ENCODE measurements at places on chromosomes 16 and 17.
A peak's percentile ranks its signal among the peaks of the same experiment; 100 is the strongest.

DNA sequence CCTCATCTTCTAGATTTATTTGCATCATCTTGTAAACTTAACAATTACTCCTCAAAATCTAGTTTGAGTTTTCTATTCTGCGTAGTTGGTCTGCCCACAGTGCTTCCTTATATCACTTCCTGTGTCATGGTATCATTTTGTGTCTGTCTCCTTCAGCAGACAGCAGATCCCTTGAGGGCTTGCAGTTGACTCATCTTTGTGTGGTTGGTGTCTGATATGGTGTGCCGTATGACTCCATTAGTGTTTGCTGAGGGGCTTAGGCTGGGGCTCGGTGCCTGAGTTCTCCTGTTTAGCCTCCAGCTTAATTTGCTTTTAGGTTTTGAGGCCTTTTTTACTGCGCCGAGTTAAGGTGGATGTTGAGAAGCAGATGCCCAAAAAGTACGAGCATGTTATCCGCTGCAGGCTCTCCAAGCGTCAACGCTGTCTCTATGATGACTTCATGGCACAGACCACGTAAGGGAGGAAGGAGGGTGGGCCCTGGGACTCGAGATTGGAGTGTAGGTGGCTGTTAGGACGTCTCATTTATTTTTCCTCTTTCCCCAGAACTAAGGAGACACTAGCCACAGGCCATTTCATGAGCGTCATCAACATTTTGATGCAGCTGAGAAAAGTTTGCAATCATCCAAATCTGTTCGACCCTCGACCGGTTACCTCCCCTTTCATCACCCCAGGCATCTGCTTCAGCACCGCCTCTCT lies 16.9 kb downstream of the SRCAP start:
- peak; percentile 48 for DNase-seq

DNA sequence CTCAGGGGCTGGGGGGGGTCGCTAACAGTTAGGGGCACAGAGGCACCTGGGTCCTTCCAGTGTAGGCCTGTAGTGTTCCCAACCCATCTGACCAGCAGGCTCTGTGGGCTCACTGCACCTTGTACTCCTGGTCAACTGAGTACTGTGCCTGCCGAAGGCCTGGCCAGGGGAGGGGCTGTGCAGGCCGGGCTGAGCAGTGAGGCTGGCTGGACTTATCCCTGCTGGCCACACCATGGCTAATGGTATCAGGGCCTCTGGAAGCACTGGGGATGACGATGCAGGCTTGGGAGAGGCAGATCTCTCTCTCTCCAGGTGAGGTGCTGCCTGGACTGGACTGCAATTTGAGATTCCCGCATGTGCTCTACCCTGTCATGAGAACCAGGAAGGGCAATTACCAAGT lies 58.9 kb upstream of the SDK2 start:
- DNase-seq: no peak

DNA sequence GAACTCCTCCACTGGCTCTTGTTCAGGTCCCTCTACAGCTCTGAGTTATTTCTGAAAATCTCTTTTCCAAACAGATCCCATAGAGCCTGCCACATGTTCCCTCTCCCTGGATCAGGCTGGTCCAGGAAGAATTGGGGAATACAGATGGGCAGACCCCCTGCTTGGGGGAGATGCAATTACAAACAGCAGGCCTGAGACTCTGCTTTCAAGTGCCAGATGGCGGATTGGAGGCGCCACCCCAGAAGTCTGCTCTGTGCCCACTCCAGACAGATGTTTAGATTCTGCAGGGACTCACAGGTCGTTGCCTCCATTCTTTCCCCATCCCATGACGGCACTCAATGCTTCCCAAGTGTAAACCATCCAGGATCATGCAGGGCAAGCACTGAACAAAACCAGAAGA lies 316.6 kb downstream of the SLC39A11 start:
- no peak for DNase-seq

- DNase-seq: no peak
Observed at GRCh38 chr17:17021194-17021863, 20.9 kb upstream of the MPRIP start.

- DNase-seq: peak; percentile 64
Observed at GRCh38 chr16:66474750-66475199, 47.7 kb downstream of the BEAN1 start.

- no peak for DNase-seq
Observed at GRCh38 chr16:759110-759910, 1.2 kb upstream of the MSLN start.

DNA sequence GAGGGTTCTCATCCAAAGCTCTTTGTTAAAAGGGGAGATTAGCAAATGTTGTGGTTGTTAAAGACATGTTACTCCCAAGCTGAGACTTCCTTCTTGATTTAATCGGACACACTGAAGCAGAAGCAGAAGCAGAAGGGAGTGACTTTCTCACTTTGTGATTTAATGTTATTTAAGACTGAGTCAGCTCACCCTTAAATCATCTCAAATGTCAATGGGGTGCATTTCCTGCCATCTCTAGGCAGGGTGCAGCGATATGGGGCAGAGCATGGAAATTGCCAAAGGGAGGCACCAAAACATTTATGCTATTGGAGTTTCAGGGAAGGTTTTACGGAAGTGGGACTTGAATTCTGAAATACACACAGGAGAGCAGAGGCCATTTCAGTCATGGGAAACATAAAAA lies 283.6 kb downstream of the ABCC12 start:
- no peak for DNase-seq

GRCh38 chr16:588639-588888 lies 1.3 kb upstream of the RAB40C start:
- DNase-seq: no peak

DNA sequence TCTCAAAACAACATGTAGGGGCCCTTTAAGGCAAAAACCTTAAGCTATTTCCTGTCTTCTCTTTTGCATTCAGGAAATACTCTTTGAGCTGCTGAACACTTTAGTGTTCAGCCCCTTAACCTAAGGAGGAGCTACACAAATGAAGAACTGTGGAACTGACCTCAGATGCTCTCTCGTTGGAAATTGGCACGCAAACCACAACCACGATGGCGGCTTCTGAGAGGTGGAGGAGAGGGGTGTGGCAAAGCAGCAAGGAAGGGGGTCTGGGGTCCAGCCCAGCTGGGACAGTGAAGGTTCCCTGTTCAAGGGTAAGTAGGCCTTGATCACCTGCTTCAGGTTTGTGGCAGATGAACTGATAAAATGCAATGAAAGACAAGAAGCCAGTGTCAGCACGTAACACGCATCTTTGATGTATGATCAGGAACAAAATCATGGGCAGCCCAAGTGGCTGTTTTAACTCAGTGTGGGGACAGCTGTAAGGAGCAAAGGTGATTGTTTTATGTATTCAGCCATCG lies 291.6 kb upstream of the TNRC6C start:
- DNase-seq: peak; percentile 85

GRCh38 chr16:20906341-20907255 lies 6.0 kb downstream of the LYRM1 start:
- DNase-seq: no peak

DNA sequence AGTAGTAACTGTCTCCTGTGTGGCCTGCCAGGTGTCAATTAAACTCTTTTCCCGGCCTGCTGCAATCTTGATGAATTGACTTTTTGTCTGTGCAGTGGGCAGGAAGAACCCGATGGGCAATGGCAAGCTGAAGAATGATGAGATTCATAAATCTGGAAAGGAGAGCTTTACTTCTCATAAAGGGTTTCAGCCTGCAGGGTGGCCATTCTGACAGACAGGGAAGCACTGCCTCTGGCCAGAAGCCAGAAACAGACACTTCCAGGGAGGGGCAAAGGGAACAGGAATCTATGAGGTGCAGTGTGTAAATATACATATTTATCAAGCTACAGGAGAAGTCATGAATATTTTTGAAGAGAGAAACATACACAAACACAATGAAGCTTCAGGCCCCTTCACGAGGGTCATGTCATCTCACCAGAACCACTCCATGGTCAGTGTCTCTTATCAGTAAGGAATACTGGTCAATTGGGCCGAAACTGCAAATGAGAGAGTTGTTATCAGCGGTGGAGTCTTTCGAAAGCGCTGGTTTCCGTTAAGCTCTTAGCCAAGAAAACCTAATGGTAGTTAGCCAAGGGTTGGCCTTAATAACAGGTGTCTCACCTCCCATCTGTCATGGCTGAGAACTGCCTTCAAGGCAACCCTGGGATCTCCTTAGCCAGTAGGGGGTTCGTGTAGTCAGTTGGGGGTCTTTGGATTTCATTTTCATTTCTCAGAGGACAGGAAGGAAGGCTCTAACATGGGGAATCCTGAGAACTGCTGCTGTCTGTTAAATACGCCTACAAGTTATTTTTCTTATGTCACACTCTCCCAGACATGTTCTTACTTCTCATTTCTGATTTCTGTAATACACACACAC lies 1.2 kb upstream of the NARF start:
- no peak for DNase-seq

- no peak for DNase-seq
Observed at GRCh38 chr17:71142333-71142732, 973.0 kb downstream of the KCNJ2 start.

- no peak for DNase-seq
Observed at GRCh38 chr16:30482366-30482765, 9.8 kb downstream of the ITGAL start.

GRCh38 chr17:42979511-42980273 lies at the start of gene PTGES3L:
Gene PTGES3L (minus strand): TSS chr17:42980080. CDS start chr17:42980053, 27 bp downstream.
- no peak for DNase-seq

GRCh38 chr16:78537511-78537910 lies 438.1 kb downstream of the WWOX start:
- no peak for DNase-seq

GRCh38 chr16:87067003-87067556 lies 250.1 kb downstream of the C16orf95 start:
- no peak for DNase-seq

DNA sequence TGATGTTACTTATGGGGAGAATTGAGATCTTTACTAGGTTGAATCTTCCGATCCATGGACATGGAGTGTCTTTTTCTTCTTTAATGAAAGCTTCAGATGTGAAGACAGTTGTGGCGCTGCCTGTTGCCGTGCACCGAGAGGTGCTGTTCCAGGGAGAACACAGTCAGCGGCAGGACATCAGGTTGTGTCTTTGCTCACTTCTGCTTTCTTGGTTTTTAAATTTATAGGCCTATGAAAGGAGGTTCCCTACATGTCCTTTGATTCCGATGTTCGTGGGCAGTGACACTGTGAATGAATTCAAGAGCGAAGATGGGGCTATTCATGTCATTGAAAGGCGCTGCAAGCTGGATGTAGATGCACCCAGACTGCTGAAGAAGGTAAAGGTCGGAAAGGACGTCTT lies 49.8 kb downstream of the SEC14L1 start:
- no peak for DNase-seq

- DNase-seq: no peak
Observed at GRCh38 chr17:49508061-49508865, 13.2 kb downstream of the NGFR start.

- DNase-seq: no peak
Observed at GRCh38 chr16:87945351-87946042, 5.7 kb upstream of the BANP start.

DNA sequence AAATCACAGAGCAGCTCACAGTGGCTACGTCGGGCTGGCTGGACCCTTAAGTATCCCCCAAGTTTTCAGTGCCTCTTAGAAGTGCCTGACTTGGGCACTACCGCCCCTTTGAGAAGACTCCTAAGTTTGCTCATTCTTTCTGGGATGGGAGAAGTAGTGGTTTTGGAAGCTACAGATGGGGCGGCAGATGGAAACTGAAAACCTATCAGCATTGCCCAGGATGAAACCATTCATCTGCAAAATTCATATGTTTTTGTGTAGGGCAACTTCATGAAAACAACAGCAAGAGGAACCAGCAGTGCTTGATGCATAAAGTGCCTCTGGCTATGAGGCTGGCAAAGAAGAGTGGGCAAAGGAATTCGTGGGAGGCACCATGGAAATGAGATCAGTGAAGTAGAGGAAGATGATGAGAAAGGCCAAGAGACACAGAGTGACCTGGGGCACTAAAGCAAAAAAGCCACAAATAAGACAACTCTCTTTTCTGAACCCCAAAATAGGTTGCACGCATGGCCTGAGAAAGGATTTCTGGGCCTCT lies 277.1 kb downstream of the XYLT1 start:
- DNase-seq: no peak

GRCh38 chr17:81987161-81987770 lies 9.8 kb downstream of the ASPSCR1 start:
- no peak for DNase-seq

- peak; percentile 53 for DNase-seq
Observed at GRCh38 chr17:1490643-1491442, 1.6 kb downstream of the MYO1C start.

DNA sequence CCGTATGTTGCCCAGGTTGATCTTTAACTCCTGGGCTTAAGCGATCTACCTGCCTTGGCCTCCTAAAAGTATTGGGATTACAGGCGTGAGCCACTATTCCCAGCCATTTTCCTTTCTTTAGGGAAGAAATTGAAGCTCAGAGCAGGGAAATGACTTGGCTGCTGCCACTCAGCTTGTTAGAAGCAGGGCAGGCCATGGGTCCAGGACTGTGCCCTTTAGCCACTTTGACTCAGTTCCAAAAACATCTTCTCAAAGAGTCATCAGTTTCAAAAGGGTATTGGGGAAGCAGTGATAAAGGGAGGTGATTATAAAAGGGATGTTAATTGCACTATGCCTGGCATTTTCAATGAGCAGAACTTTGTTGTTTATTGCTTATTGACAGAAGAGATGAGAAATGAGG lies 402.8 kb downstream of the SNX29 start:
- no peak for DNase-seq

- DNase-seq: no peak
Observed at GRCh38 chr17:56624309-56624708, 30.8 kb downstream of the NOG start.

DNA sequence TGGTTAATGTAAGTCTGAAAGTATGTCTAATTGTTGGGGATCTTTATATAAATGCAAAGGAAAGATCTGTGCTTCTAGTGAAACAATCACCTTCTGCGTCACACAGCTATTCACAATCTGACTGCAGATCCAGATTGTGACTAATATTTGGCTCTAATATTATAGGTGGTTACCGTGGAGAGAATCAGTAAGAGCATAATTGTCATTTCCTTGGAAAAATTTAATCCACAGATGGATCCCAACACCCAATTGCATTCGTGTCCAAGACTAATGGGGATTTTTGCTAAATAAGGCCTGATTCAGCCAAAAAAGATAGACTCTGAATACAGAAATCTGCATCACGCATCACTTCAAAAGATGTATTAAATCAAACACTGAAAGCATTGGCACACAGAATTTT lies 2.7 kb upstream of the KCNJ2 start:
- no peak for DNase-seq

DNA sequence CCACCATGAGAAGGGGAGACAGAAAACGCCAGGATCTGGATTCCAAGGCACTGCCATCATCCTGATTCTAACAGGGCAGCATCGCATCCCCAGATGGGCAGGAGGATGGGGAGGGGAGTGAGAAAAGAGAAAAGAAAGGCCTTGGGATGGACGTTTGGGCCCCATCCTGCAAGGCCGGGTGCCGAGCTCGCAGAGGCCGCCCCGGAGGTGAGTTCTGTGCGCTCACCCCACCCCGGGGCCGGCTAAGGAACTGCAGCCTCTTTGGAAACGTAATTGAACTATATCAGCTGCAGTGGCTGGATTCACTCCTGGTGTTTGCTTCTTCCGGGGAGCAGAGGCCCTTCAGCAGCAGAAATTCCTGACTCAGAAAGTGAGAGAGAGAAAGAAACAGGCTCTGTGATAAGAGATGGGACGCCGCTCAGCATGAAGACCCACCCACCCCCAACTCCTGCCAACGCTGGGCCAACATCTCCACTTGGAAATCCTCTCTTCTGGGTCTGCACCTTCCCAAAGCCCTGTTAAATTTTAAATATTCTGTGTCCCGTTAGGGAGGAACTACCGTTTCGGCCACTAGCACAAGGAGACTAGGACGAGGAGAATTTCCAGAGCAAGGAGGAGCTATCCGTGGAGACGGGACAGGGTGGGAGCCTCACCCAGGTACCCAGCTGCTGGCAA lies 8.5 kb upstream of the SSTR2 start:
- DNase-seq: peak; percentile 33

Measured in central memory CD4-positive, alpha-beta T cell (primary cell).